ENCODE measurements at places on chromosomes 1 and 21.

DNA sequence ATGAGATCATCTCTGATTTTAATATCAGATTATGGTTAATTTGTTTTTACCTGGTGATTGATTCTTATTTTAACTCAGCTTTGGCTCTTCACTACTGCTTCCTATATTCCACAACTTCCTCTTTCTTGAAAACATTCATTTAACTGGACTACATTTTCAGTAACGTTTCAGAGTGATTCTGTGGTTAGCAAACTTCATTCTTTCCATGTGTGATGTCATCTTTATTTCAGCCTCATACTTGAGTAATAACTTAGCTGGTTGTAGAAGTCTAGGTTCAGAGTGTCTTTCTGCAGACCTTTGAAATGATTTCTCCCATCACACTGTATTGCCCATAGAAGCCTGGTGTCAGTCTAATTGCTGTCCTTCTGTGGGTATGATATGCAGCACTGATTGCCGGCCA, 36.0 kb upstream of the SLC35F3 start:
- DNase-seq: no peak

- DNase-seq: no peak
These were observed 2.7 kb upstream of the DCAF6 start for GRCh38 chr1:167933788-167934187.

DNA sequence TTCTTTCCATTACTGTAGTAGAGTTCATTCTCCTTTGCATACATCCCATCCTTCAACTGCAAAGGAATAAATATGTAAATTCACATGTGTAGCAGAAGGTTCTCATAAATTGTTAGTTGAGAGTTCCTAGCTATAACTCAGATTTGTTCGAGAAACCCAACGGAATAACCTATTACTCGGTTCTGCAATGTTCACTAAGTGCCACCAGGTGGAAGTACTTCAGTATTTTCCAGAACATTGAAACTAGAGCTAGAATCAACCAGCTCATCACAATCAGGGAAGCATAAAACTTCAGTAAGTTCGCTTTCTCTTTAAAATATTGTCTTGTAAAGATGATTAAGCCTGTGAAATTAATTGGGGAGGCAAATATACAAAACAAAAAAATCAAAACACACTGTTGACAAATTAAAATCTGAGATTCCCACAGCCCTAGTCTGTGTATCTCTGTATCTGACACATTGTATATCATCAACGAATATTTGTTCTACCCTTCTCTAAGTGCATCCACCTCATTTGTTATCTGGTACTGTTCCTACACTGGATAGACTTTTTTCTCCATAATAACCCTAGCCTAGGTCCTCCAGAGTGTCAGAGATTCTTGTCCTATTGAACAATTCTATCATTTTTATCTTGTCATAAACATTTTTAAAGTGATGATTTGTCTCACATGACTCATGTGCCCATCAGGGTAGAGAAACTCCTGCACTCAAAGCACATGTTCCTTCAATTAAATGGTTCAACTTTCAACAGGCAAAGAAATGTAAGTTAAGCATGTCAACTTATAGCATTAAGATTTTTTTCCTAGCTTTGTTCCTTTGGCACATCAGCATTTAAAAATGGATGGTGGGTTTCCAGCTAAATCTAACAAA, 31.9 kb downstream of the MROH9 start:
- DNase-seq: no peak

DNA sequence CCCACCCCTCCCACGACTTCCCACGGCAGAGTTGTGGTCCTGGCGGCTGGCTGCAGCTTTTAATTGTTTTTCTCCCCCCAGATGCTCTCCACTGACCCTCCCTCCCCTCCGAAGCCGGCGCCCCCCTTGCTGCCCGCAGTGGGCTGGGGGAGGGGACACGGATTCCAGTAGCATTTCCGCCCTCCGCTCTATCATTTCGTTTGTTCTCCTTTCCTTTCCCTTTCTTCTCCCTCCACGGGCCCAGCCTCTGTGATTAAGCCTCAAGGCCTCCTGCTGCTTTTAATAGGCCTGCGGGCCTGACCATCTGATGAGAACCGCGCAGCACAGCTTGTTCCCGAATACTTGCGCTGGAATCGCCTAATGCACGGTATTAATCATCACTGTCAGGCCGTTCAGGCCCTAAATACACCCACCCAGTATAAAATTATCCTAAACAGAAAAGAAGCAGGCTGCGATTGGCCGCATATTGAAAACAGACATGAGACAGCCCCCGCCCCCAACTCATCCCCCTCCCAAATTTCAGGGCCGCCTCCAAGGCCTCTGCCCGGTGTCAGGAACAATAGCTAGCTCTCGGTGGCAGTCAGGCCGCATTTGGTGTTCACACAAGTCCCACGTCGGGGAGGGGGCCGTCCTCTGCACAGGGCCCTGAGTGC, 102.0 kb upstream of the ARHGEF16 start:
- DNase-seq: no peak

DNA sequence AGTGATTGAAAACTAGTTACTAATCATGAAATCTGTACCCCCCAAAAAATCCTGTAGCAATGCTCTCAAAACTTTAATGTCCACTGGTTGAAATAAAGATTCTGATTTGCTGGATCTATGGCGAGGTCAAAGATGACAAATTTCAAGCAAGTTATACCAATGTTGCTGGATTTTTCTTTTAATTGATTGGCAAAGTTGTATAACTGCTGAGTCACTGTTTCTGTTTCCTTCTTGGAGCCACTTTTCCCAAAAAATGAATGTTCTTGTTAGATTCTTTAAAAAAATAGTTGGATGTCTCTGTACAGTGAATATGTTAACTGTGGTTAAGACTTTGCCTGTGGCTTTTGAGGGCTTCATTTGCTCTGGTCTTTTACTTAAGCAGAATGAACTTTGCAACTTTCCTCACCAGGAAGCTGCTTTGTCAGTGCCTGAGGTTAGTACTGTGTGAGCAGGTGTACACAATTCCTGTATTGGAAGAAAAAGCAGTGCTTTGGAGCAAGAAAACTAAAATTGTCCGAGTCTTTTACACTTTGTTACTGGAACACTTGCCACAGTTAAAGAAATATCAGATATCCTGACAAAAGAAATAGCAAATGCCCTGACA, 1211.9 kb downstream of the MRPL39 start:
- DNase-seq: no peak

- no peak for DNase-seq
These were observed 267.0 kb downstream of the KCTD3 start for GRCh38 chr1:215833941-215834729.

GRCh38 chr1:62263006-62263813, 56.0 kb downstream of the KANK4 start:
- no peak for DNase-seq

DNA sequence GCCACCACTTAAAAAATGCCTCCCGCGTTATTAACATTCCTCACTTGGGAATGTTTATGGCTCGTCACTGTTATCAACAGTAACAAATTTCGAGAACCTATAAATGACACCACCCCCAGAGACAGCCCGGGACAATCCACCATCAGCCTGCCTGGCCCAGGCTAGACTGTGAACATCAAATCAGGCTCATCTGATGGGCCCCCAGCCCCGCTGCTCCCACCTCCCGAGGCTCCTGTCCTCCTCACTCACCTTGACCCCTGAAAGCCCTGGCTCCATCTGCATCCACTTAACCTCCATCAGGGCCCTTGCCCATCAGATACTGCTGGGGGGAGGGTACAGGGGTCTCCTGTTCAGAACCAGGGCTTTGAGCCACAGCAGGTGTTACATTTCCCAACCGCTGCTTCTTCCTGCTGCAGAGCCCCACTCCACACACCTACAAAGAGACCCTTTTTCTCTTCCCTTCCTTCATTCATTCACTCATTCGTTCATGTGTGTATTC, 156.5 kb upstream of the VAMP3 start:
- no peak for DNase-seq

- DNase-seq: no peak
These were observed 245.4 kb downstream of the NPHP4 start for GRCh38 chr1:5746611-5747425.

Data from activated T-cell treated with anti-CD3 and anti-CD28 coated beads for 24 hours (primary cell).